ENCODE measurements at places on chromosomes 2 and 18.

GRCh38 chr2:107107351-107107750 is 221.4 kb upstream of the ST6GAL2 start:
- no peak for DNase-seq

GRCh38 chr2:31138037-31138962 is at the start of gene GALNT14:
GALNT14 (minus strand) TSS chr2:31138440; CDS start chr2:31138086, 354 bp downstream.
- peak; percentile 69 for DNase-seq

GRCh38 chr18:24465486-24465885 is 5.0 kb downstream of the HRH4 start:
- no peak for DNase-seq

DNA sequence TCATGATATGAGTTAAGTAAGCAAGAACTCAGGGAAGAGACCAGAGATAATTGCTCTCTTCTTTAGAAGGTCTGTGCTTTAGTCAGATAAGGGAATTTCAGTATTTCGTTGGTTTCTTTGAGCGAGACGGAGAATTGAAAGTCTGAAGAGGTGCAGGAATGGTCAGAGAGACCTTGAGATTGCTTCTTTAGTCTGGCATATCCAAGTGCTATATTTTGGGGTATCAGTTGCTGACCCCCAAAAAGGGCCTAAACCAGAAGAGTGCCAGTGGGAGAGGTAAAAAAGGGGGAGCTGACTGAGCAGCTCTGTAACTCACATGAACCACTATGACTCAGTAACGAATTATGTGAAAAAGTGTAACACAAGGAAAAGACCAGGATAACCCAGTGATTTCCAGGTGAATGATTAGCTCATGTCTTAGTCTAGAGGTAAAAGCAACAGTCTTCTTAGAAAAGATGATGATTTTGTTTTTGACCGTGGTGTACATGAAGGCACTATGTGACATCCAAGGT is 932.9 kb downstream of the TDRD15 start:
- no peak for DNase-seq

DNA sequence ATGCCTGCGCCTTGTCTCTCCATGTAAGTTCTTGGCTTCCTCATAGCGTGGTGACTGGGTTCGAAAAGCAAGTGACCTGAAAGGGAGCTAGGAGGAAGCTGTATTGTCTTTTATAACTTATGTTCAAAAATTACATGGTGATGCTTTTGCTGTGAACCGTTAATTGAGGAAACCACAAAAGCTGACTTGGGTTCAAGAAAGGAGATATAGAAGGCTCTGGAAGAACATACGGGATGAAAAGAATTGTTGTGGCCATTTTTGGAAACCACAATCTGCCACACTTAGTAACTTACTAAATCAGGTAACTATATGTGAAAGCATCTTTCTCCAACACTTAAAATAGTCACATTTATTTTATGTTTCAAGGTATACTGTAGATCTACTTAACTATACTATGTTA is 177.0 kb upstream of the RBMS1 start:
- no peak for DNase-seq

DNA sequence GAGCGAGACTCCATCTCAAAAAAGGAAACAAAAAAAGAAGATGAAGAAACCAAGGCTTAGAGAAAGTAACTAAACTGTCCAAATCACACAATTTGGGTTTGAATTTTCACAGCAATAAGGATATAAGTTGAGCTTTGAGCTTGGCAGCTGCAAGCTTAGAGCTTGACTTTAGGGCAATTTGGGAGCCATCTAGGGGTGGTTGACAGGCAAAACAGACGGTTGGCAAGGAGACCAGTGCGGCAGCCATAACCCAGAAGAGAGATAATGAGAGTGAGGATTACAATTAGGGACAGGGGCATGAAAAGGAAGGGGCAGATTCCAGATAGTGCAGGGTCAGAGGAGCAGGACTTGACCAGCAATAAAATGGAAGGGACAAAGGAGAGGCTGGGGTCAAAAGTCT is 382.2 kb upstream of the HNRNPA3 start:
- peak; percentile 45 for DNase-seq

GRCh38 chr2:36584148-36584794 is 13.7 kb downstream of the FEZ2 start:
- DNase-seq, result no peak

- DNase-seq, result no peak
Observed at GRCh38 chr18:11004951-11005350, 144.4 kb downstream of the PIEZO2 start.

DNA sequence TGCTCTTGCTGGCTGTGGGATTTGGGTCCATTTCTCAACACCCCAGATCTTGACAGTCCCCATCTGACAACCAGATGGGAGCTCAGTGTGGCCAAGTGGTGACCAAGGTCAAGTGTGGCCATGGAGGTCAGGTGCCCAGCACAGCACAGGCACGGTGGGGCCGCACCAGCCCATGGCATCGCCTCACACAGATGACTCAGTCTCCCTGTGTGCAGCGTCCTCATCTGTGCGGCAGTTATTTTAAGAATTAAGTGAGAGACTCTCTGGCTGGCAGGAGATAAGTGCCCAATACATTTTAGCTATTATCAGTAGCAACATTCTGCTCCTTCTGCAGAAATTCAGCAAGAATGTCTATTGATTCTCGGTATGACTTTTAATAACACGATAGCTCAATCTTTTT is 167.2 kb downstream of the DDX1 start:
- DNase-seq, result no peak

GRCh38 chr2:42890791-42891355 is 98.5 kb upstream of the HAAO start:
- no peak for DNase-seq

DNA sequence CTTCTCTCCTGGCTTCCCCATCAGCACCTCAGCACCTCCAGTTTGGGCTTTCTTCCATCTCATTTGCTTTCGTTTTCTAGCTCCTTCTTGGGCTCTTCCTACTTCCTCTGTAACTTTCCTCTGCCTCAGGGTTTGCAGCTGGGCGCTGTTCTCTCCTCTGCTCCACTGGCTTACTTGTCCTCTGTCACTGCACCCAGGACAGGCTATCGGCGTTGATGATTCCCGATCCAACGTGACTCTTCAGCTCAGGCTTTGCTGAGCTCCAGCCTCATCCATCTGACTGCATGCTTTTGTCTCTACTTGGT is 362.4 kb downstream of the CYRIA start:
- no peak for DNase-seq

- DNase-seq, result no peak
Observed at GRCh38 chr2:24304098-24304497, 56.2 kb downstream of the ITSN2 start.

- no peak for DNase-seq
Observed at GRCh38 chr18:49500201-49500921, 13.3 kb upstream of the C18orf32 start.

Measured in HEK293T (cell line).